CD4-positive, alpha-beta T cell treated with Interleukin-17A for 4 hours (primary cell): ENCODE measurements at places on chromosomes 2 and 18.

DNA sequence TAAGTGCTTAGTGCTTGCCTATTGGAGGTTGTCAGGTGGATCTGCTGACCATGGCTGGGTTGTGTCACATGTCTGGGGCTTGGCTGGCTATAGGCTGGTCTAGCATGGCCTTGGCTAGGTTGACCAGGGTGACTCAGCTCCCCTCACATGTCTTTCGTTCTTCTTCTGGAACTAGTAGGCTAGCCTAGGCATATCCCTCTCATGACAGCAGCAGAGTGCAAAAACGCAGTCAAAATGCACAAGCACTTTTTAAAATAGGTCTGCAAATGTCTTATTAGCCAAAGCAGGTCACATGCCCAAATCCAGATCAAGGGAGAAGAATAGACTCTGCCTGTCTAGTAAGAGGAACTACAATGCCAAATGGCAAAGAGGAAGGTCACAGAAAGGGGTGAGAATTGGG, 179.7 kb upstream of the ACVR2A start:
- no peak for DNase-seq

DNA sequence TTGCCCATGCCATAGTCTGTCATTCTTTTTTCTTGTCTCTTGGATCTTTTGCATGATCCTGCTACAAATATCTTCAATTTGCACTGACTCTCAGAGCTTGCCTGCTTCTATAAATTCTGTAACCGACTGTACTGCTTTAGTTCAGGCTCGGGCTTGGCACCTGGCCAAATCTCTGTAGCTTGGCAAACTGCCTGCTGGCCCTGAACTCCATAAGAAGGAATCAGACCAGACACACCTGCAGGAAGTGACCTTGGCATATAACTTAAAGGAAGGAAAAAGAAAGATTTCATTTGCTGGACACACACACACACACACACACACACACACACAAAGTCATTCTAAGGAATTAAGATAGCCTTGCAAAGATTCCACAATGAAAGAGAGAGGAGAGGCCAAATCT, 291.2 kb upstream of the DDX18 start:
- no peak for DNase-seq

GRCh38 chr2:126771501-126772195, 115.7 kb downstream of the GYPC start:
- DNase-seq: no peak

DNA sequence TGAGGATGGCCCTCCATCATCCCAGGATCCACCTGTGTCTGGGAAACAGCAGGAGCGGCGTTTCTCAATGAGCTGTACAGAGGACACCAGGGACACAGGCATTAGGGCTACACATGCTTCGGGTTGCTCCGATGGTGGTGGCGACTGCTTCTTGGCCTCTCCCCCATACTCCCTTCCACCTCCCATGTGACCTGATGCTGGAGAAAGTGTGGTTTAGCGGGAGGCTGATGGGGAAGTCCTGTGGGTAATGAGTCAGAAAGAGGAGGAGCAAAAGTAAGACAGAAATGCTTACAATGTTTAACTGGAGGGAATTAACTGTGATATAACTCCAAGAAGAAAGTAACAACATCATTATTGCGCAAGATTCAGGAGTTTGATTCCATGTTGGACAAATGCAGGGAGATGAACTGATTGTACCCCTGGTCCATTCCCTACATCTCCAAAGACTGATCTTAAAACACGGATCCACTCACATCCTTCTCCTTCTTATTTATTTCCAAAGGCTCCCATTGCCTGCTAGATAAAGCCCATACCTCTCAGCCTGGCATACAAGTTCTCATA, 186.6 kb downstream of the NRP2 start:
- DNase-seq: no peak

DNA sequence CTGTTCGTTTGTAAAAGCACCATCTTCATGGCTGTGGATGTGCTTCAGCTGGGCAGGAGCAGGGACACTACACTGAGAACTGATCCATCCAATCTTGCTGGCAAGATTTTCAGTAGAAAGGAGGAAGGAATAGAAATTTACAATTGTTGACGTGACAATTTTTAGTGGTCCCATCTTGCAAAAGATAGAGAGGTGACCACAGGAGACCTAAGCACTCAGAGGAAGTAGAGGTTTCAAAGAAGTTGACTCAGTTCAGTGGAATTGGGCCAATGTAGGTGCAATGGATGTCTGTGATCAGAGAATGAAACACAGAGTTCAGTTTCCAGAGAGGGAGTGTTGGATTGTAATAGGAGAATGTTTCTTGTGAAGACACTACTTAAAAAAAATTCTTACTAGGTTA, 1.4 kb downstream of the UGT1A5 start:
- no peak for DNase-seq
